ENCODE measurements at places on chromosomes 2 and 18. TPM values are rescaled to one million over a fixed set of nuclear protein-coding genes. Genes with fewer than 3 reads are reported as not detected.

NEU4 gene
- total RNA-seq: not detected

RASGRP3 gene
- total RNA-seq: 0.62 TPM

SERPINB2 gene
- total RNA-seq: 2.4 TPM

ANKRD62 gene
- not detected for total RNA-seq

FOXI3 gene
- not detected for total RNA-seq

SS18 gene
- 108 TPM for total RNA-seq

IL1F10 gene
- total RNA-seq: not detected

CCDC178 gene
- total RNA-seq: 2.7 TPM

PROM2 gene
- 0.25 TPM for total RNA-seq

ASAP2 gene
- total RNA-seq: 43.5 TPM

ZDBF2 gene
- 12.9 TPM for total RNA-seq

MCEE gene
- total RNA-seq: 15.2 TPM

MC5R gene
- not detected for total RNA-seq

FBXO15 gene
- 1.1 TPM for total RNA-seq

CCDC141 gene
- not detected for total RNA-seq

FSIP2 gene
- 0.22 TPM for total RNA-seq

SPP2 gene
- not detected for total RNA-seq

L3MBTL4 gene
- 0.44 TPM for total RNA-seq

ITPRIPL1 gene
- 5.1 TPM for total RNA-seq

FEV gene
- total RNA-seq: not detected

MYO1B gene
- 86.9 TPM for total RNA-seq

RGPD4 gene
- total RNA-seq: not detected

TFCP2L1 gene
- total RNA-seq: under 0.01 TPM

RNF125 gene
- total RNA-seq: 0.50 TPM
